ENCODE measurements at places on chromosomes 7 and 10.
A peak's percentile ranks its signal among the peaks of the same experiment; 100 is the strongest.

- DNase-seq: no peak
Observed at GRCh38 chr7:31309407-31309806, 31.1 kb downstream of the NEUROD6 start.

GRCh38 chr7:116511552-116512519, 12.3 kb downstream of the CAV2 start:
- DNase-seq: no peak

GRCh38 chr7:86926732-86927131, 132.7 kb downstream of the ELAPOR2 start:
- no peak for DNase-seq

DNA sequence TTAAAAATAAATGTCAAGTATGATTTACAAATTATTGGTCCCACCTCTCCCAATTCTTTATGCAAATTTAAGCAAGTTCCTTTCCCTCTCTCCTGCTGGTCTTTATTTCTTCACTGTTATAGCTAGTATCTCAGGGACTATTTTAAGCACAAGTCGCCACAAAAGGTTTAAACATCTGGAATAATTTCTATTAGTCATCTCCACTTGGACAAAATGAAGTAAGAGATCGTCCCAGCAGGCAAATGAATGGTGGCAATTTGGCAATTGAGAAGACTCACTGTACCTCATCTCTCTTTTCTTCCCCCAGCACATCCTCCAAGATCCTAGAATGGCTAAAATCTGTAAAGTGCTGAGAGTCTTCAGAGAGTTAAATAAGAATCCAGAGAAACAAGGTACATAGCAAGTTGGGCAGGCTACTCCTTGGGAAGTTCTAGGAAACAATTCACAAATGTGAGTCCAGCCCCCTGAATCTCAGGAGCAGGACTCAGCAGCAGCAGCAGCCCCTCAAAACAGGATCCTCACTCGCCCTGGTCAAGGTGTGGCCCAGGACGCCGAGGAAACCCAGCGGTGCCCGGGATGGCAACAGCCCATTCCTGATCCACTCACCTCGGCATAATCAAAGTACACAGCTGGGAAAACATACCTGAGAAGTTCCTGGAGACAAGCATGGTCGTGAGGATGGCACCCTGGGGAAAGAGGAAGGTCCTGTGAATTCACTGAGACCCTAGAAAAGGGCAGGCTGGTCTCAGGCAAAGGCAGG, 30.3 kb upstream of the NDST2 start:
- DNase-seq: no peak

DNA sequence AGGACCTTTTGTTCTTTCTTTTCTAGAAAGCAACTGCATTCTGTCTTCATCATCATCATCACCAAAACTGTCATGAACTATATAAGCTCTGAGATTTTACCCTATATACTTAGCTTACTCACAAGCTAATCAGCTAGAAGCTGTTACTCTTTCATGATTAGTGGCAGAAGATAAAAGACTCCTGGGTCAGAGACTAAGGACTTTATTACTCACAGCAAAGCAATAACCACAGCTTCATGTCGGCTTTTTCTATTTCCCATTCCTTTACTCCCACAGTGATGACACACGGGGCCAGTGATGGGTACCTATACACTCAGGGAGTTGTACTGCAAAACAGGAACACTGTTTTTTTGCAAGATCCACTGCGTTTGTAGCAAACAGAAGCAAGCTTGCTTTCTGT, 8.4 kb upstream of the C10orf88 start:
- DNase-seq: no peak

DNA sequence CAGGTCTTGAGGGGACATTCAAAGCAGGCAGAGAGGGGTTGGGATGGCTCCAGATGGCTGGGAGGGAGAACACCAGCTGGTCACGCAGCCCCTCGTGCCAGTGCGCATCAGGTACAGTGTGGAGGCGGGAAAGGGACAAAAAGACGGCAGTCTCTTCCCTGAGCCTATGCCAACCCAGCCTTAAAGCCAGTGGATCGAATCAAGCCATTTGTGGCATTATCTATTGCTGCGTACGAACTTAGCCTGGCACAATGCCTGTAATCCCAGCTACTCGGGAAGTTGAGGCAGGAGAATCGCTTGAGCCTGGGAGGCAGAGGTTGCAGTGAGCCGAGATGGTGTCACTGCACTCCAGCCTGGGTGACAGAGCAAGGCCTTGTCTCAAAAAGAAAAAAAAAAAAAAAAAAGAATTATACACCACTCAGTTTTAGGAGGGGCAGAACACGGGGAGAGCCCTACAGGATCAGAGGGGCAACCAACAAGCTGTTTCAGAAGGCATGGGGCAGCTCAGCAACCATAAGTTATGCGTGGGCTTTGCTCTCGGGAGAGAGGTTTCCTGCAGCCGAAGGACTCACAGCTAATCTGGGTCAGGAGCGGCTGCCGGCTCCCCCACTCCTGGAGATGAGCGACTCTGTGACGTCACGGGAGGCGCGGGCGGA, 356 bp upstream of the NDUFB2 start:
- peak; percentile 43 for DNase-seq

GRCh38 chr10:132129431-132129830, 57.3 kb upstream of the DPYSL4 start:
- no peak for DNase-seq

GRCh38 chr10:16905320-16905719, 88.1 kb upstream of the RSU1 start:
- DNase-seq: no peak

- no peak for DNase-seq
Observed at GRCh38 chr7:148584154-148584827, 6.3 kb upstream of the C7orf33 start.

GRCh38 chr10:126060261-126060931, 164.0 kb downstream of the FANK1 start:
- no peak for DNase-seq

DNA sequence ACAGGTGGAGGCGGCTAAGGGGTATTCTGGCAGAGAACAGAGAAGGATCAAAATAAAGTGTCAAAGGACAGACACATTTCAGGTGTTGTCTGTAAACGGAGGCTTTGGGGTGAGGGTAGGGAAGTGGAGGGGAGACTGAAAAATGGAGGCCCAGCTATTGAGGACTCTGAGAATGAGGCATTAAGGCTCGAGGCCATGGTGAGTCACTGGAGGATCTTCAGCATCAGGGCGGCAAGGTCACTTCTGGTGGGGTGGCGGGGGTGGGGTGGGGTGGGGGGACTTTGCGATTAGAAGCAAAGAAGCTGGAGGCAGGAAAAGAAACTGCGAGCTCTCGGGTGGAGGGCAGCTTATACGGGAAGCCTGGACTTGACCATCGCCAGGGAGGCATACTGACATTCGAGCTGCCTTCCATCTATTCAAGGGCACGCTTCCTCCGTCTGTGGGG, 58.4 kb upstream of the PCGF5 start:
- DNase-seq: peak; percentile 49

DNA sequence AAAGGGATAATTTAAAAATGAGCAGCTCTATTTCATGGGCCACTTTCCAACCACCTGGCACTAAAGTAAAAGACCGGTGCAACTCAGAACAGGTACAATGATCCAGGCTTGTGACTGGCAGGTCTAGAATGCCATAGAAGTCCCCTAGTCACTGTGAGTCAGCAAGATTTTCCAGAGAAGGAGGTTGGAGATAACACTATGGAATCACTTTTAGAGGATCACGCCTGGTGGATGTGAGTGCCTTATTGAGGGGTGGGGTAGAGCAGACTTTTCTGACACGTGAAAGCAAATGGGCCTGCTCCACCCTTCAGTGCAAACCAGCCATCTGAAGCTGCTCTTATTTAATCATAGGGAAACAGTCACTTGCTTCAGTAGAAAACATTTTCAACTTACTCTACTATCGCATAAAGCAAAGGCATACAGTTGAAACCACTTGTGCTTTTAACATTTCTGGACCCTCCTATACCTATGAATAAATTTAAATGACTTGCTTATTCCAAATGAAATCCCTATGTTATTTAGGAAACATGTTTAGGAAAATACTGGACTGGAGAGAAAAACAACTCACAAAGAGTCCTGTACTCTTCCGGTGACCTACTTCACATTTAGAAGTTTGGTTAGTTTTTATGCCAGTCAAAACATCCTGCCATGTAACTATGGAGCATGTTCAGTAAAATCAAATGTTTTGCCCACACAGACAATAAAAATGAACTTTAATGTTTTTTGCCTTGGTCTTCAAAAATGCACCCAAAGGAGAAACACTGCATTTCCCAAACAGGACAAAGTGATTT, 21.5 kb upstream of the AKR1C1 start:
- DNase-seq: no peak

DNA sequence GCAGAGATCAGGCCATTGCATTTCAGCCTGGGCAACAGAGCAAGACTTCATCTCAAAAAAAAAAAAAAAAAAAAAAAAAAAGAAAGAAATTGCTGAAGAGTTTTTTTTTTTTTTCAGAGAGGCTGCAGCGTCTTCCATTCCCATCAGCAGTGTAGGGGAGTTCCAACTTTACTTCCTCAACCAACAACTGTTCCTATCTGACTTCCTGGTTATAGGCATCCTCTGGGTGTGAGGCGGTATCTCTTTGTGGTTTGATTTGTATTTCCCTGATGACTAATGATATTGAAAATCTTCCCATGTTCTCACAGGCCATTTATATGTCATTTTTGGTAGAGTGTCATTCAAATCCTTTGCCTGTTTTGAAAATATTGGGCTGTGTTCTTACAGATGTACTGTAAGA, 40.2 kb downstream of the PRTFDC1 start:
- DNase-seq: no peak

DNA sequence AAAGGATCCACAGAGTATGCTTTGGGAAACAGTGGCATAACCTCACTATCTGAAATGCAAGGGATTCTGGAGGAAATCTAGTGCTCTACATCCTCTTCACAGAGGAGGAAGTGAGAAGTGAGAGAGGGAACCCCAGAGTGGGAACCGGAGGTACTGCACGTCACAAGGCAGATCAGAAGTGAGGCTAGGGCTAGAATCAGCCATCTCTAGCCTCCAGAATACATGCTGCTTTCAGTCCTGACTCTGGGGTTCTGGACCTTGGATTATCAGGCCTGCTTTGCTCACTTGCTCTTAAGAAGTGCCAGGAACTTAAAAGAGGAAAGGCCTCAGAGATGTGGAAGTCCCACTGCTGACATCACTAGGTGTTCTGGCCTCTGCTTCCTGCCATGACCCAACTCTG, 25.7 kb downstream of the ZNF503 start:
- peak; percentile 9 for DNase-seq

DNA sequence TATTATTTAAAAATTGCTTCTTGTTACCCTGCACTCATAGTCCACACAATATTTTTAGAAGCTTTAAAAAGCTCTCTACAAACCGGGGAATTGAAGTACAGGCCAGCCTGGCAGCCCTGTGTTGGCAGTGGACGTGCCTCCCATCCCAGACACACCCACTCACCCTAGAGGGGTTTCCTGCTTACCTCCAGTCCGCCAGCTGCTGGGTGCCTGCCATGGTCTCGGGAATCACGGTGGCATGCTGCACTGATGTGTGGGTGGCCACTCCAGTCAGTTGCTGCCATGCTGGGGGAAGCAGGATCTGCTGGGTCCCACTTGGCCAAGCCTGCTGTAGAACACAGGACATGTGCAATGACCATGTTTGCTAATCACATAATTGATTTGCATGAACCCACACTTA, 80.4 kb downstream of the CLEC2L start:
- no peak for DNase-seq

GRCh38 chr10:11962176-11962575, 80.4 kb downstream of the UPF2 start:
- DNase-seq: no peak

GRCh38 chr7:5647816-5648215, 133.6 kb downstream of the RNF216 start:
- DNase-seq: no peak

- DNase-seq: no peak
Observed at GRCh38 chr7:151390598-151391357, 19.1 kb downstream of the WDR86 start.

GRCh38 chr10:15123749-15124184, 26.6 kb downstream of the RPP38 start:
- DNase-seq: no peak

DNA sequence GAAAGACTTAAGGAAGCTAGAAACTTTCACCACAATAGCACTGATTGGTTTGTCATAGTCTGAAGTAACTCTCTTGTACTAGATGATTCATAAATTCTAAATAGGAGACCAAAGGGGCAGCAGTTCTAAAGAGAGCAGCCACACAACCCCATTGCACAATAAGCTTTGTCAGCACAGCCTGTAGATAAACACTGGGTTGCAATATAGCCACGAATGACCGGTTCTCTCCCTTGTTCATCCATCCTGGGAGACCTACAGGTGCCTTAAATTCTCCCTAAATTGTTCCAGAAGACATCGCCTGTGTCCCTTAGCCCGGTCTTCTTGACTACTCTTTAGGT, 167.0 kb downstream of the SNX13 start:
- no peak for DNase-seq

GRCh38 chr10:33126742-33127141, 168.7 kb upstream of the ITGB1 start:
- DNase-seq: no peak

DNA sequence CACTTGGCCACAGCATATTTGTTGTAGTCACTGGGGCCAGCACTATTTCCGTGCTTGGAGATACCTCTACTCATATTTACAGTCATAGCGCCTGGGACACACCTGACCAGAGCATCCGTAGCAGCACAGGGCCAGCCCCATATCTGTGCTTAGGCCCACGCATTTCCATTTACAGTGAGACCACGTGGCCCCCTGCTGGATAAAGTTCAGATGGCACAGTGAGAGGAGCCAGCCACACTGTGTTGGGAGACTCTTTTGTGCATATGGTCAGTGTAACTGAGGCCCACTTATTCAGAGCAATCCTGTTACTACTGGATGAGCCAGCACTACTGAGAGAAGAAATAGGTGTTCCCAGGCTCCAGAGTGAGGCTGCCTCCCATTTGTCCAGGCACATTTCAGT, 455.3 kb downstream of the REEP3 start:
- DNase-seq: no peak

DNA sequence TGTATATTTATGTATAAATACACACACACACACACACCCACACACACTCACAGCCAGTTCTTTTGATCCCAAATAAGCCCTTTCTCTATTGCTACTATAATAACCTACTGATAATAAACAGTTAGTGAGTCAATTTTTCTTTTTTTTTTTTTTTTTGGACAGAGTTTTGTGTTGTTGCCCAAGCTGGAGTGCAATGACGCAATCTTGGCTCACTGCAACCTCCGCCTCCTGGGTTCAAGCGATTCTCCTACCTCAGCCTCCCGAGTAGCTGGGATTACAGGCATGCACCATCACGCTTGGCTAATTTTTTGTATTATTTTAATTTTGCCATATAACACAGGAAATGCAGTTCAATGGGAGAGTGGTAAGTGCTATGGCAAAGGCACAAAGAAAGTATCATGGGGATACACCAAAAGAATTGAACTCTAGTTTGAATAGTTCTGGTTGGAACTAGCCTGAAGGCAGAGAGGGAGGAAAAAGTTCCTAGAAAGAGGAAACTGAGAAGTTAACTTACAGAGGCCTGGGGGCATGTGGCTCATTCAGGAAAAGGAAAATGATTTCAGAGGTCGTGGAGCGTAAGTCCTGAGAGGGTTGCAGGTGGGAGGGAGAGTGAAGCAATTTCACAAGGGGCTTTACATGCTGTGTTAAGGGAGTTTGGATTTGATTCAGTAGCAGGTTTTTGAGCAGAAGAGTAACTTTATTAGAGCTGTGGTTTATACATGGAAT, 44.4 kb upstream of the JCAD start:
- DNase-seq: no peak
